Activated CD4-positive, alpha-beta T cell treated with anti-CD3 and anti-CD28 coated beads, Interleukin-2, amount 50 U/mL, for 16 hours (primary cell): ENCODE measurements at places on chromosomes 7 and 10.

DNA sequence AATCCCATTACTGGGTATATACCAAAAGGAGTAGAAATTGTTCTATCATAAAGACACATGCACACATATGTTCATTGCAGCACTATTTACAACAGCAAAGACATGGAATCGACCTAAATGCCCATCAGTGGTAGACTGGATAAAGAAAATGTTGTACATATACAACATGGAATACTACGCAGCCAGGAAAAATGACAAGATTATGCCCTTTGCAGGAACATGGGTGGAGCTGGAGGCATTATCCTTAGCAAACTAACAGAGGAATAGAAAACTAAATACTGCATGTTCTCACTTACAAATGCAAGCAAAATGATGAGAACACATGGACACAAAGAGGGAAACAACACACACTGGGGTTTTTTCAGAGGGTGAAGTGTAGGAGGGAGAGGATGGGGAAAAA is 300.2 kb downstream of the BAMBI start:
- DNase-seq, result no peak

GRCh38 chr10:44071479-44071878 is 313.4 kb downstream of the CXCL12 start:
- no peak for DNase-seq

DNA sequence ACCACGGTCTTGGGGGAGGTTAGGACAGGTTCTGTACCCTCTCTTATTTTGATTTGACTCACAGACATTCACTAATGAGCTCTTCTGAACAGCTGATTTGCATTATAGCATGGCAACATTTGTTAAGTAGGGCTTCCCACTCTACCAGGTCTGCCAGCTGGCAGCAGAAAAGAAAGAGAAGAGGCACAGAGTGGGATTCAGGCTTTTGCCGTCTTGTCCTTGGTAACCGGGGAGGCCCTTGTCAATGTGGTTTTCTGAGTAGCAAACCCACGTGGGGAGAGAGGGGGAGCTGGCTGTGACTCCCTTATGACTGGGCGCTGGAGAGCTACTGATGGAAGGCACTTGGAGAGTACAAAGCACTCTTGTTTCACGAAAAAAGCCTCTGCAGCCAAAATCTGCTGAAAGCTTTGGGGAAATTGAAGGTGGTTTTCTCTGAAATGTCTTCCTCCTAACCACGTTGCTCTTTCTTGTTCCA is 355.3 kb upstream of the GALNT17 start:
- DNase-seq, result peak; percentile 58

DNA sequence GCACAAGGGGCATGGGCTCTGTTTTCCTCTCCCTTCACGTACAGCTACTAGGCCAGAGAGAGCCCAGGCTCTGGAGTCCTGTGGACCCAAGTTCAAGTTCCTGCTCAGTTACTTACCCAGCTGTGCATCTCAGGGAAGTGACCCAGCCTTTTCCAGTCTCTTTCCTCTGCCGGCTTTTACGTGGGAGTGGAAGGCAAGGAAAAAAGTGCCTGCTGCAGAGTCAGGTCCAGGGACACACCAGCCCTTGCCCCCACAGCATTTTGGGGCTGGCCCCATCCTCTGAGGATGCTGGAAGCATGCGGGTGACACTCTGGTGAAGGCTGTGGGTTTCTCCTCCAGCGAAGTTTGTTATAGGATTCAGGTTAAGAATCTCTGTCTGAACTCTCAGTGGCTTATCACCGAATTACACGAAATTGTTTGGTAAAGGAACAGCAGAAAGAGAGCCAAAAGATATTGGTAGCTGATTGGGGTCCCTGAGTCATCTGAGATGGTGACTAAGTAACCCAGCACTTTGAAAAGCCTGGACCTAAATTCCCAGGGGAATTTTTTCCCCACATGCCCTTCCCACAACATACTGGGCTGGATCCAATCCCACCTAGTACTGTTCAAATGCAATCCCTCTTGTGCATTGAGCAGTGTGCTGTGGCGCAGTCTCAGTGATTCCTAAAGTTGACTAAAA is 424.3 kb downstream of the RPS24 start:
- DNase-seq, result no peak

GRCh38 chr7:28500138-28500537 is 87.8 kb downstream of the CREB5 start:
- no peak for DNase-seq

- DNase-seq, result no peak
Measured at GRCh38 chr7:26387731-26388130, 96.1 kb downstream of the SNX10 start.

DNA sequence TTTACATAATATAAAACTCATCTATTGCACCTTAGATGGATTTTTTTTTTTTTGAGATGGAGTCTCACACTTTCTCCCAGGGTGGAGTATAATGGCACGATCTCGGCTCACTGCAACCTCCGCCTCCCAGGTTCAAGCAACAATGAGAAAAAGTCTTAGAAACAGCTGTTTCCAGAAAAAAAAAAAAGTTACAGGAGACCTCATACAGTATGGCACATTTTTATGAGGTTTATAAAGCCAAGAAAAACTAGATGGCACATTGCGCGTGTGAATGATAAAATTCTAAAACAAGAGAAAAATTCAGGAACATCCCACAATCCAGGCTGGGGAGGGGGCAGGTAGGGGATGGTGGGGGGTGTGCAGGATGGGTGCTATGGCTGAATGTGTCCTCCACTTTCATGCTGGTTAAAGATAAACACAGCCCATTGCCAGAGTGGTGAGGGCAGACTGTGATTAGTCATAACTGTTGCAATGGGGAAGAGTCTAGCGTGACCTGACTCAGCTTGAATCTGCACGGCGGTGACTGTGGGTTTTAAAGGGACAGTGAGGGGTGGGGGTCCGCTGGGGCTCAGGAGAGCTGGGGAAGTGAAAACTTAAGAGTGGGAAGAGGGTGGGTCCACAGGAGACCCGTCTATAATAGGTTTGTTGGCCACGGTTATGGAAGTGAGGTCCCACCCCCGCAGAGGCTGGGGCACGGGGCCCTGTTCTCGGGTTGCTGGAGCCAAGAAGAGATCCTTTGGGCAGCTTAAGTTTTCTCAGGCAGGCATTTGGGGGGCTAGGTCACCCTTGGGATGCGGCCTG is 11.9 kb upstream of the LRRC27 start:
- peak; percentile 88 for DNase-seq

- no peak for DNase-seq
Measured at GRCh38 chr10:86170255-86171108, 196.1 kb downstream of the GRID1 start.

GRCh38 chr10:11437391-11438142 is 173.9 kb downstream of the USP6NL start:
- no peak for DNase-seq

- DNase-seq, result no peak
Measured at GRCh38 chr7:139321071-139321745, 19.9 kb upstream of the FMC1 start.

DNA sequence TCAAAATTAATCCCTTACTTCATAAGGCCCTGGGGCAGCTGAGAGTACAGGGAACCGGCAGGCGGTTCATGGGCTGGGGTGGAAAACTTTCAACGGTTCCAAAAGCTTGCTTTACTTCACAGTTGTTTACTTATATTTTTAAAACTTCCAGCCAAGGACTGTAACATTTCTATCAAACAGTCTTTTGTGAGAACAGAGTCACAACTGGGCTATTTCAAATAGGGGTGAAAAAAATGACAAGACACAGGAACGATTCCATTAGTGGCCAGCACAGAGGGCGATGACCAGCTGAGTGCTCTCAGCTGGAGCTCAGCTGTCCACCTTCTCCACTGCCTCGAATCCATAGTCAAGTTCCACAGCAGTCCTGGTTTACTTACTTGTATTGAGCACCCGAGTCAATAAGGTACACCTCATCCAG is 48.2 kb downstream of the XPNPEP1 start:
- no peak for DNase-seq

DNA sequence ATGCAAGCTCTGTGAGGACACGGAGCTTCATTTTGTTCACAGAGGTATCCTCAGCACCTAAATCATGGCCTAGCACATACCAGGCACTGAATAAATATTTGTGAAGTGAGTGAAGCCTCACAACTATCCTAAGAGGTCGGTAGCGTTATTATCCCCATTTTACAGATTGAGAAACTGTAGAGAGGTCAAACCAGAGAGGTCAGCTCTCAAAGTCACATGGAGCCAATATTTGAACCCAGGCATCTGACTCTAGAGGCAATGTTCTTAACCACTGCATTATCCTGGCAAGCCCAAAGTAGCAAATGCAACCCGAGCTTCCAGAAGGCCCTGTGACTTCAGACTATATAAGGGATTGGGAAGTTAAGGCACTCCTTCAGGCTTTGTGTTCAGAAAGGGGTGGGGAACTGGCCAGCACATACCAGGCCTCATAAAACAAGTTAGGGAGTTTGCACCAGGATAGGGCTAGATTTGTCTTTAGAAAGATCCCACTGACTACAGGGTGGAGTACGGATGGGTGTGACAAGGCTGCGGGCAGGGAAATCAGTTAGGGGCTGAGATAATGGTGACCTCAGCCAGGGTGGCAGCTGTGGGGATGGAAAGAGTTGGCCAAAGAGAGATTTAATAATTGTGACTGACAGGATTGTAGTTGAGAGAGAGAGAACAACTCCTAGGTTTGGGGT is 101.4 kb downstream of the TBXAS1 start:
- no peak for DNase-seq

GRCh38 chr10:70930263-70931000 is 42.1 kb upstream of the PCBD1 start:
- no peak for DNase-seq
